Fibroblast of skin of back (primary cell): ENCODE measurements at places on chromosomes 13 and 19.

DNA sequence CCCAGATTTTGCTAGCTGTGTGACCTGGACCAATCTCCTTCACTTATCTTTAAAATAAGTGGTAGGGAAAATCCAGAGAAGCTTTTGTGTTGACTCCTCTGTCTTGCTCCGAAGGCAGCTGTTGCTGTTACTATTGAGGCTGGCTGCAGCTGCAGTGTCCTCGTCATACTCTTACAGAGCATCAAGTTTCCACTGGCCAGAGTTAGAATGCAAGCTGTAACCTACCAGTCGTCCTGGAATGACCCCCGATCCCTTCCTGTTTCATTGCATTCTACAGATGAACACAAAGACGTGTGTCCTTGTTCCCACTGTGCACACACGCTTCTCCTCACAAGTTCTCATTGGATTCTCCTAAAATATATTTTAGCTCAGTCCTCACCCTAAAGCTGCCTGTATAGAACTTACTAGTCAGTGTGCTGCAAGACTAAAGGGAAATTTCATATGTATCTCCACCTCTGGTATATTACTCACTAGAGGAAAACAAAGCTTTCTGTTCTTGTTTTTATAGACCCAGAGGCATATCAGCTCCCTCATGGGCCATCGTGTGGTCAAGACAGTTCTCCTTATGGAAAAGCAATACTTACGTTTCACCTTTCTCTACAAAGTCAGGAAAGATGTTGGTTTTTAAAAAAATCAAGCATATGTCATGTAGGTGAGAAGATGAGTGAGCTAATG is 589.8 kb downstream of the LMO7 start:
- DNase-seq, result peak; percentile 7

DNA sequence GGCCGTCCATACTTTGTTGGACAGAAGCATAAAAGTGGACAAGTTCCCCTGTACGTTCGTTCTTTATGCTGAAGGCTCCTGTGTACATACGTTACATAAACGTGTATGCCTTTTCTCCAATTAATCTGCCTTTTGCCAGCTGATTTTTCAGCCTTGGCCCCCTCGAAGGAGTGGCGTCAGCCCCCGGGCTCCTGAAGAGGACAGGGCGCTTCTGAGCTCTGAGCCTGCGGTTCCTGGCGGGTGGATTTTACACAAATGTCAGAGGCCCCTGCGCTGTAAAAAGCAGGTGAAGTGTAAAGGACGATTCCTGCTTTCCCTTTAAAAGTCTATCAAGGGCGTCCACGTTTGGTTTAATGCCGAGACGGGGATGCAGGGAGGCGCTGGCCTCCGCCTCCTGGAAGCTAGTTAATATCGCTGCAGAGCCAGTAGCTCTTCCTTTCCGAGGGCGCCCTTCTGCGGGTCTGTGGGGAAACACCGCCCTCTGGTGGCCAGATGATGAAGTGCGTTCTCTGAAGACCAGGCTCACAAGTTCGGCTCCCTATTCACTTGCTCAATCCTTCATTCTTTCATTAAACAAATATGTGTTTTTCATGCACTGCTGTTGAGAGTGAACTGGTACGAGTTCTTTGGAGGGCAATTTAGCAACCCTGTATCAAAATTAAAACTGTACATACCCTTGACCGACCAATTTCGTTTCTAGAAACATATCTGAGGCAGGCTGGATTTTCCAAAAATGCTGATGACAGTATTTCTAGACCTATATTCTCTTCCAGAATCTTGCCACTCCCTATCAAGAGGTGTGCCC is 62.0 kb downstream of the GPR12 start:
- DNase-seq, result peak; percentile 73

DNA sequence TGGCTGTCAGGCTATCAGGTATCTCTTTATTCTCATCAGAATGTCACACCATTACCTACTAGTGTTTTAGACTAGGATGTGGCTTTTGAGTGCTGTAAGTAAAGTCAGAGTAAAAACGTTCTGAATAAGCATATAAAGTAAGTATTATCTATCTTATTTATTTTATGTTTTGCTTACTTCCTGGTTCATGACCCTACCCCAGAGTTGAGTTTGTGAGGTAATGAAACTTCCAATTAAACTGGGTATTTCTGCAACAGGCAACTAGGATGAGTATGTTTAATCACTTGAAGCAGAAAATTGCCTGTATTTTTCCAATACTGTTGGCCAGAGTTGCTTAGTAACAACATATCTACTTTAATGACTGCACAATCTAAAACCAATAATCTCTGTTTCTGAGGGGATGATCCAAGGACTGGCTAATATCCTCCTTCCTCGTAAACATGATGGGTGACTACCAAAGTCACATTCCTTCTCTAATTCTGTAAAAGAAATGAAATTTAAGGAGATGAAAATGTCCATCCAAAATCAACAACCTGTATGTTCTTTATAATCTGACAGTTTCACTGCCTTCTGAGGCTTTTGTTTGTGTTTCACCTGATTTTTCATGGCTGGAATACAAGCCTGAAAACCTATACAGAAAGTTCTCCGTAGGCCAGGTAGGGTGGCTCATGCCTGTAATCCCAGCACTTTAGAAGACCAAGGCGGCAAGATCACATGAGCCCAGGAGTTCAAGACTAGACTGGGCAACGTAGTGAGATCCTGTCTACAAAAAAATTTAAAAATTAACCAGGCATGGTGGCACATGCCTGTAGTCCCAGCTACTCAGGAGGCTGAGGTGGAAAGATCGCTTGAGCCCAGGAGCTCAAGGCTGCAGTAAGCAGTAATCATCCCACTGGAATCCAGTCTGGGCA is 83.1 kb downstream of the ABCC4 start:
- no peak for DNase-seq

- no peak for DNase-seq
Observed at GRCh38 chr13:78806457-78806856, 147.5 kb upstream of the OBI1 start.

- no peak for DNase-seq
Observed at GRCh38 chr13:113114511-113115362, 7.9 kb upstream of the F10 start.

DNA sequence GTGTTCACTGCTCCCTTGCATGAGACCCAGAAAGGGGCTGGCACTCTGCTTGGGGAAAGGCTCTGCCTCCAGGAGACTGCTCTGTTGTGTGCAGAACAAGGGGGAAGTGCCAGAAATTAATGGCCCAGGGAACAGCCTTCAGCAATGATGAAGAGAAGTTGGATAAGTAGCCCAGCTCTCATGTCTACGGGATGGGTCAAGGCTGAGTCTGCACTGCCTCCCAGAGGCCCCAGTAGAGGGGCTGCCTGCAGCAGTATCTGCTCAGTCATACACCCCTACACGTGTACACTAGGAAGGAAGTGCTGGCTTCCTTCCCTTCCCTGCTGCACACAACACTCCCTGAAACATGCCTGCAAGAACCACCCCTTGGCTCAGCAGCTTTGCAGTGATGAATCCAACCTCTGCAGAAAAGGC is 54.6 kb upstream of the URI1 start:
- DNase-seq, result no peak

- no peak for DNase-seq
Observed at GRCh38 chr19:12482509-12482886, 2.1 kb downstream of the ZNF709 start.

- DNase-seq, result no peak
Observed at GRCh38 chr19:39401070-39401548, 5.5 kb upstream of the ZFP36 start.

GRCh38 chr13:51636349-51636890 is 52.2 kb downstream of the WDFY2 start:
- DNase-seq, result no peak

DNA sequence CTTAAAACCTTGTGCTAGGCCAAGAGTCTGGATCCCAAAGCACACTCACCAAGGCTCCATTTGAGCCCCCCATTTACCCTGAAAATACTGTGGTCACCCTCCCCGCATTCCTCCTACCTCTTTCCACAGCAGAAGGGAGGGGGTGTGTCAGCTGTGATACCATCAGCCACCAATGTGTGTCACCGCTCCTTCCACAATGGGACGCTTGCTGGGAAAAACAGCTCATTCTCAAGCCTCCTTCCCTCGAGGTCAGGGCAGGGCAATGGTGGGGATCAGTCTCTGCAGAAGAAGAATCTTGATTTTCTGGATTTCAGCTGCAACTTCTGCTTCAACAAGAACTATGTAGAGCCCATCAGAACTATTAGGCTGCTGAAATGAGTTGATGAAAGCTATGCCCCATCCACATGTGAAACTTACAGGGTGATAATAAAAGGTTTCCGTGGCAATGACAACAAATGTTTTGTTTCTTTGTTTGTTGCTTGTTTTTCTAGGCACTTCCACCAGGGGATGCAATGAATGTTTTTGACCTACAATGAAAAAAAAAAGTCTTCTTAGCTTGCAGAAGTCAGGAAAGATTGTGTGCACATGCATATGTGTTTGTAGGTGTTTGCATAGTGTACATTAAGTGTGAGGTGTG is 26.4 kb upstream of the ZNF507 start:
- DNase-seq, result peak; percentile 23

- no peak for DNase-seq
Observed at GRCh38 chr13:31322026-31322425, 122.3 kb downstream of the B3GLCT start.

- no peak for DNase-seq
Observed at GRCh38 chr19:51810223-51810622, 15.3 kb downstream of the FPR3 start.

- DNase-seq, result peak; percentile 42
Observed at GRCh38 chr13:37701306-37701705, 102.7 kb upstream of the POSTN start.

DNA sequence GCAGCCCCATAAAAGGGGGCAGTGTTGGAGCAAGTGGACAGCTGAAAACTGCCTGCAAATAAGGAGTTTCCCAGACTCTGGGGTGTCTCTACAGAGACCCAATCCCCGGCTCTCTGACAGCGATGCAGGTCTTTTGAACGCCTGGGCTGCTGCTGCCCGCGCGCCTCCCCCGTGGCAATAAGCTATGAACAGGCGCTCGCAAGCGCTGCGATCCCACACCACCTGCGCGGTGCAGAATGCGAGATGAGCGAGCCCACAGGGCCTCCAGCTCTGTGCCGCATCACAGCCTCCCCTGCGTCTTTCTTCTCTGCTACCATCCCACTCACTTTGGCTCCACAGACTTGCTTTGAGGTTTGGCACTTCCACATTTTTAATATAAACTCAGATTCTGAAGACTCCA is 62.3 kb downstream of the KCTD15 start:
- no peak for DNase-seq

DNA sequence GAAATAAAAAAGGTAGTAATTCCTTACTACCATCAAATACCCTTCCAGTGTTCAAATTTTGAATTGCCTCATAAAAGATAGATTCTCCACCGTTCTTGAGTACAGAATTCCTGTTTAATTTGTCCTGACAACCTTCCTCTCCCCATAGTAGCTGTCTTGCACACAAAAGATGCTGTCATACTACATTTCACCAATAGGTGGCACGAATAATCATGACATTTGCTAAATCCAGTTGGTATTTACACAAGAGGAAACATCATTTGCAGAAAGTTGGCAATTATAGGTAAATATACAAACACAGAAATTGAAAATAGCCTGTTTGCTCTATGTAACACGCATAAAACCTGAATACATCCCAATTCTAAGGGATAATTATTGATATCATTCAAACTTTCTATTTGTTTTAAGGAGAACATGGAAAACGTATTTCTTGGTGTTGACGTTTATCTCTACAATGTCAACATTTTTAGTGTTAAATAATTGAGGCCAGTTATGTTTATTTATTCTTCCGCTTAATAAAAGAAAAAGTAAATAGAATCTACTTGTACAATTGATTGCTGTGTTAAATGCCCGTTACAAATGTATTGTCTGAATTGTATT is 58.3 kb upstream of the CLDN10 start:
- DNase-seq, result peak; percentile 52

DNA sequence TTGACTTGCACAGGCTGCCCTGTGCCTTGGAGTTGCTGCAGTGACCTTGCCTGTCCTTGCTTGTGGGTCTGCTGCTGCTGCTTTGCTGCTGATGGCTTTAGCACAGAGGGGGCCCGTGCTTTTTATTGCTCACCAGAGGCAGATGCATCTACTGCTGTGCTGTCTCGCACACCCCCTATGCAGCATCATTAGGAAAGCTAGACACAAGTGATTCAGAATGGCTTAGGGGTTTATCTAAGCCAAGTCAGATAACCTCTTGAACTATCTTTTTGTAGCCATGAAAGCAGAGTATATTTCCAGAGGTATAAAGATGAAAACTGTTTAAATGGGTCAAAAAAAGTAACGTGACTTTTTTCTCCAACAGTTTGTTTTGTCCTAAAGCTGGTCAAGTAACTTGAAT is 7.8 kb downstream of the GTF3A start:
- no peak for DNase-seq

DNA sequence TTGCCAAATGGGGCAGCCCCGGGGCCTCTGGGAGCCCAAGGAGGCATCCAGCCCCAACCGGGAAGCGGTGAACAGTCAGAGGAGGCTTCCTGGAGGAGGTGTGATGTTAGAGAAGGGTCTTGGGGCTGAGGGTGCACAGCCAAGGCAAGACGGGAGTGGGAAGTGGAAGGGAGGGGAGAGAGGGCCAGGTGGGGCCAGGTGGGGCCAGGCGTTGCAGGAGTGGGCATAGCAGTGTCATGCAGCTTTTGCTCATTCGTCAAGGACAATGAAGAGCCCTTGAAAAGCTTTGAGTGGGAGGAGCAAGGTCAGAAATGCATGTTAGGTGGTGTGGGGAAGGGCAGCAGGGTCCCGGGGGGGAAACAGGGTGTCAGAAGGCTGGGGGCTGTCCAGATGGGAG is 1.8 kb downstream of the FBN3 start:
- no peak for DNase-seq

DNA sequence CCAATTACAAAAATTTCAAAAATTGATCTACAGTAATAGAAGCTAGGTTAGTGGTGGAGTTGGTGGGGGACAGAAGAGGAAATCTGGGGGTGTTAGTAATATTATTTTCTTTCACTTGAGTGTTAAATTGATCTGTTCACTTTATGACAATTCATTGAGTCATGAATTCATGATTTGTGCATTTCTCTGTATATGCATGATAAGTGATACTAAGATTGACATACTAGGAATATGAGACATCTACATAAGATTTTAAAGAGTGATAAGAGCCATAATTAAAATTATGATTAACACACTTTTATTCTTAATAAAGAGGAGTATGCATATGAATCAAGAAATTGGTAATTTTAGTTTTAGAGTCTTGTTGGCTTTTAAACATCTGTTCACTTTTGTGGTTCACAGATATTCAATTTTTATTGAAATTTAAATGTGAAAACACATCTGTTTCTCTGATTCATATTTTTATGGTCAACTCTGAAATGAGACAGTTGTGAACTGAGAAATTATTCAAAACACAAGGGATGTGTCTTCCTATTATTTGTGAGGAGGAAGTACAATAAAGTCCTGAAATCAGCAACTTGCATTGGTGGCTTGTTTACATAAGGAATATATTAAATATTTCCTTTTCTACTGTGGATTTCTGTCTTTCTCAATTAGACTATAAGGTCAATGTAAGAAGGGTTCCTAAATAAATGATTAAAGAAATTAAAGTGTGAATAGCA is 196.5 kb downstream of the ITGBL1 start:
- no peak for DNase-seq

- peak; percentile 42 for DNase-seq
Observed at GRCh38 chr19:45779231-45780145, 2.8 kb downstream of the DMPK start.
